ENCODE measurements at places on chromosomes 7 and 10.

GRCh38 chr7:130913639-130914553 is 179.9 kb upstream of the KLF14 start:
- peak overlapping the region; percentile 21 for H3K4me3 ChIP-seq
- peak overlapping the region; percentile 90 for H3K27ac ChIP-seq
- H3K27me3 ChIP-seq: no peaks in the 10 kb centered on the region
- DNase-seq: no peak
- peaks cover 77% of the 10 kb centered on the region for H3K4me1 ChIP-seq

- no peak overlapping the region for H3K27ac ChIP-seq
- DNase-seq: no peak
- H3K27me3 ChIP-seq: no peaks in the 10 kb centered on the region
- no peaks in the 10 kb centered on the region for H3K36me3 ChIP-seq
Measured at GRCh38 chr7:76091506-76091905, 43.6 kb downstream of the MDH2 start.

DNA sequence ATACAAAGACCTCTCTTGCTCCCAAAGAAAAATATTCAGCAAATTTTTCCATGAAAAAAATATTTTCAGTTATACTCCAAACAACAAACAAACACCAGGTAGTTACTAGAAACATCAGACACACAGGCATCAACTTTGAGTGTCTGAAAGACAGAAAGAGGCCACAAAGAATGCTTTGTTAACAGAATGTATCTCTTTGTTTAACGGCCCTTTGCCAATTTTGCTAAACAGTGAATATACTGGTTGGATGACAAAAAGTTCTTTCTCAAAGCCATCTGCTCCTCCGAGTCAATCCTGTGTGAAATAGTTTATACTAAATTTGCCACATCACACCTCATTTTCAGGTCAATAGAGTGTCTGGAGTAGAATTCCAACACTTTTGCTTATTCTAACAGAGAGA is 216.7 kb upstream of the PHF14 start:
- H3K4me1 ChIP-seq: no peaks in the 10 kb centered on the region
- no peaks in the 10 kb centered on the region for H3K36me3 ChIP-seq
- no peaks in the 10 kb centered on the region for H3K27me3 ChIP-seq
- H3K27ac ChIP-seq: no peak overlapping the region
- no peak overlapping the region for H3K4me3 ChIP-seq

GRCh38 chr7:8131694-8132605 is 130.0 kb downstream of the ICA1 start:
- H3K27me3 ChIP-seq: no peaks in the 10 kb centered on the region
- H3K36me3 ChIP-seq: no peaks in the 10 kb centered on the region
- H3K27ac ChIP-seq: peak overlapping the region; percentile 75
- DNase-seq: peak; percentile 18
- peak overlapping the region; percentile 1 for H3K4me3 ChIP-seq

- H3K27me3 ChIP-seq: no peaks in the 10 kb centered on the region
- peak overlapping the region; percentile 3 for H3K4me3 ChIP-seq
- peak overlapping the region; percentile 11 for H3K27ac ChIP-seq
- no peak for DNase-seq
- no peaks in the 10 kb centered on the region for H3K36me3 ChIP-seq
Measured at GRCh38 chr10:62185919-62186692, 82.5 kb downstream of the RTKN2 start.

GRCh38 chr10:102620591-102621442 is 23.5 kb upstream of the TRIM8 start:
- H3K4me1 ChIP-seq: no peaks in the 10 kb centered on the region
- H3K27me3 ChIP-seq: no peaks in the 10 kb centered on the region
- H3K27ac ChIP-seq: no peak overlapping the region

DNA sequence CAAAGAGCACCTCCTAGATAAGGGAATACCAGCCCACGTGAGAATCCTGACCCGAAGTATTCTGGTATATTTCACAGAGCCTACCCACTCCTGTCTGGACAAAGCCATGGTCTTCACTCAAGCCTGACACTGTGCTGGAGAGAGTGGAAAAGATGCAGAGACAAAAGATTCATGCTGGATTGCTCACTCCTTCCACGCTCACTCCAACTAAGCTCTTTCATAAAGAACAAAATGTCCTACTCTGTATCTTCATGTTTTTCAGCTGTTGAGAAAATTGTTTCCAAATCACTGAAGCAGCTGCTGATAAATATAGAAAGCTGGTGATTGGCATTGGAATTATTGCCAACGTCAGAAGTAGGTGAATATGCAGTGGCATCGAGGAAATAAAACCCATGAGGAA is 106.0 kb downstream of the ABLIM1 start:
- no peaks in the 10 kb centered on the region for H3K36me3 ChIP-seq
- H3K27me3 ChIP-seq: no peaks in the 10 kb centered on the region
- H3K4me3 ChIP-seq: no peak overlapping the region
- no peak for DNase-seq

DNA sequence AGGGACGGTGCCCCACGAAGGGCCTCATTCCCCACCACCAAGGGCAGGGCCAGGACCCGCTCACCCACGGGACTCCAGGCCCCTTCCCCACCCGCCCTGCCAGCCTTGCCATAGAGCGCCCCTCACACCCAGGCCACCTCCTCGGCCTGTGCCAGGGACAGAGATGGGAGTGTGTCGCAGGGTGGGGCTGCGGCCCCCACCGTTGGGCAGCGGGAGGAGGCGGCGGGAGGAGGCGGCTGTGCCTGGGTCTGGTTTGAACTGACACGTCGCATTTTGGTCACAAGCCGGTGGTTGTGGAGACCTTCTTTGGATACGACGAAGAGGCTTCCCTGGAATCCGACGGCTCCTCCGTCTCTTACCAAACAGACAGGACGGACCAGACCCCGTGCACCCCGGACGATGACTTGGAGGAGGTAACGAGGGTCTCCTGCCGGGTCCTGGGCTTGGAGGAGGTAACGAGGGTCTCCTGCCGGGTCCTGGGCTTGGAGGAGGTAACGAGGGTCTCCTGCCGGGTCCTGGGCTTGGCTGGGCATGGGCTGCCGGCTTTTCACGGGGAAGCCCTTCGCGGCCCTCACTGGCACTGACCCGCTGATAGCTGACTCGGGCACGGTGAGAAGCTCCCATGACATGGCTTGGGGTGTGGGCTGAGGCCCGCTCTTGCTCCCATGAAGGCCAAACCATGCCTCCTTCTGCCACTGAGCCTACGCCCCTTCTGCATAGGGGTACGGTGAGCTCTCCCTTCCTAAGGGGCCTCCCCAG is 46.4 kb upstream of the DPYSL4 start:
- no peaks in the 10 kb centered on the region for H3K27me3 ChIP-seq
- no peak for DNase-seq
- no peak overlapping the region for H3K27ac ChIP-seq

DNA sequence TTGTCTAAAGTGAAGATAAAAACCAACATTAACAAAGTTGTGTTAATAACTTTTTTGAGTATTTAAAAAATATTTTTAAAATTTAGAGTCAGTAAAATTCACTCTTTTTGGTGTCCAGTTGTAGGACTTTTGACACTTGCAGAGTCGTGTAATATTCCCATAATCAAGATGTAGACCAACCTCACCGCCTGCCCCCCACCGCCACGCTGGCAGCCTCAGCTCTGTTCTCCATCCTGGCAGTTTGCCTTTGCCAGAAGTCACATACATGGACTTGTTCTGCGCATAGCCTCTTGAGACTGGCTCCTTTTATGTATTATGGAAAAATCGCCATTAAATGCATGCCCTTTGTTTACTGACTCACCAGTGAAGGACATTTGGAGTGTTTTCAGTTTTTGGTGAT is 27.3 kb upstream of the SYCE1 start:
- DNase-seq: no peak
- H3K36me3 ChIP-seq: no peaks in the 10 kb centered on the region
- H3K4me1 ChIP-seq: no peaks in the 10 kb centered on the region

GRCh38 chr7:76051840-76052239 is 3.9 kb downstream of the MDH2 start:
- no peaks in the 10 kb centered on the region for H3K27me3 ChIP-seq
- DNase-seq: no peak
- no peak overlapping the region for H3K4me3 ChIP-seq
- no peak overlapping the region for H3K27ac ChIP-seq
- H3K36me3 ChIP-seq: peaks cover 25% of the 10 kb centered on the region
- peaks cover 3% of the 10 kb centered on the region for H3K4me1 ChIP-seq

GRCh38 chr7:76356823-76357222 is 2.0 kb downstream of the YWHAG start:
- H3K36me3 ChIP-seq: peaks cover 5% of the 10 kb centered on the region
- H3K27me3 ChIP-seq: no peaks in the 10 kb centered on the region
- peaks cover 8% of the 10 kb centered on the region for H3K4me1 ChIP-seq

DNA sequence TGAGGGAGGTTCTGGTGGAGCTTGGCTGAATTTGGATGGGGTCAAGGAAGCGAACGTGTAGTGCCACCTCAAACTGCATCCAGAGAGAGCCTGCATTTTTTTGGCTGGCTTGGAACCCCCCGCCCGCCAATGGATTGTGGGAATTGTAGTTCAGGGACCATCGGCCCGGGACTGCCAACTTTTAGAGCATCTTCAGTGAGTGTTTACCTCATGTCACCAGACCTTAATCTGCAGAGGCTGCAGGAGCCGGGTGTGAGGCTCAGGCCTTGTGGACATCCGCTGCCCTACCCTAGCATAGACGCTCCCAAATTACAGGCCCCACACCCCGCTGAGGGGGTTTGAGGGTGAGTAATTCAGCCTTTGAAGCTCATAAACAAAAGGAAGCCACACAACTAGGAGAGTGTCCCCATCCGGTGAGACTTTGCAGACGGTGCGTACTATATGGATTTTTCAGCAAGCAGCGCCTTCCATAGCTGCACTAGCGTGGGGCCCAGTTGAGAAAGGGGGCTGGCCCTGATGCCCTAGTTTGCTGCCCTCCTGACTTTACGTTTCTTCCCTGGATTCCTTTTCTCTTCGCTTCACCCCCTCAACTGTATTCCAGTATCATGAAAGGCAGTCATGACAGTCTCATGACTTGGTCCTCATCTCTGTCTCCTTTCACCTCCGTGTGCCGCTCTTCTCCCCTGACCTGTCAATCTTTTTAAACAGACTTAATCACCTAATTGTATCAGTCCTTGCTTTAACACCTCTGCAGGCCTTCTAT is 717 bp downstream of the CNPY4 start:
- H3K36me3 ChIP-seq: peaks cover 17% of the 10 kb centered on the region
- H3K4me1 ChIP-seq: peaks cover 13% of the 10 kb centered on the region
- DNase-seq: peak; percentile 69

- peak within 1 kb of the TSS; percentile 1 for H3K27ac ChIP-seq
- no peak for DNase-seq
- H3K4me3 ChIP-seq: peak within 1 kb of the TSS; percentile 61
- peaks cover 8% of the 10 kb centered on the region for H3K4me1 ChIP-seq
- no peaks in the 10 kb centered on the region for H3K27me3 ChIP-seq
- no peaks in the 10 kb centered on the region for H3K36me3 ChIP-seq
Measured at GRCh38 chr10:17454161-17455014, at the start of gene ST8SIA6. Gene ST8SIA6, minus strand, starts transcription at chr10:17454595. Its CDS starts 340 bp downstream, at chr10:17454255.

- no peaks in the 10 kb centered on the region for H3K27me3 ChIP-seq
- H3K36me3 ChIP-seq: no peaks in the 10 kb centered on the region
- no peak overlapping the region for H3K27ac ChIP-seq
- H3K4me3 ChIP-seq: no peak overlapping the region
- H3K4me1 ChIP-seq: no peaks in the 10 kb centered on the region
Measured at GRCh38 chr7:18458830-18459229, 36.7 kb upstream of the HDAC9 start.

DNA sequence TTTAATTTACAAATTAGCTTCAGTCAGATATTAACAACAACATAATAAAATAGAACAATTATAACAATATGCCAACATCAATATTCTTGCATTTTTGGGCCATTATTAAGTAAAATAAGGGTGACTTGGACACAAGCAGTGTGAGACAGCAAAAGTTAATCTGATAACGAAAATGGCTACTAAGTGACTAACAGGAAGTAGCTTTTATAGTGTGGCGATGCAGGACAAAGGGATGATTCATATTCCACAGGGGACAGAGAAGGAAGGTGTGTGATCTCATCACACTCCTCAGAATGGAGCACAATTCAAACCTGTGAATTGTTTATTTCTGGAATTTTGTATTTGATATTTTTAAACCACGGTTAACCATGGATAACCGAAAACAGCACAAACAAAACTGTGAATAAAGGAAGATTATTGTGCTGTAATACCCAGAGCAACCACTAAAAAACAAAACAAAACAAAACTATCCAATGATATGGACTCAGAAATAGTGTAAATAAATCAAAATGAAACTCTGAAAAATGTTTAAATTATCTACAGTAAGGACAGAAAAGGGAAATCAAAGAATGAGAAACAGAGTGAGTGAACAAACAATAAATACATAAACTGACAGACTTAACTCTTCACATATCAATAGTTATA is 66.9 kb upstream of the TFEC start:
- no peak for DNase-seq
- no peaks in the 10 kb centered on the region for H3K4me1 ChIP-seq
- no peak overlapping the region for H3K4me3 ChIP-seq
- no peak overlapping the region for H3K27ac ChIP-seq

- no peak overlapping the region for H3K4me3 ChIP-seq
- H3K4me1 ChIP-seq: no peaks in the 10 kb centered on the region
- DNase-seq: no peak
- H3K36me3 ChIP-seq: no peaks in the 10 kb centered on the region
Measured at GRCh38 chr7:106520962-106521514, 139.9 kb downstream of the CCDC71L start.

- no peaks in the 10 kb centered on the region for H3K27me3 ChIP-seq
- H3K36me3 ChIP-seq: no peaks in the 10 kb centered on the region
- H3K4me3 ChIP-seq: no peak overlapping the region
- H3K27ac ChIP-seq: no peak overlapping the region
- H3K4me1 ChIP-seq: no peaks in the 10 kb centered on the region
Measured at GRCh38 chr10:80685355-80685754, 147.7 kb downstream of the SH2D4B start.

DNA sequence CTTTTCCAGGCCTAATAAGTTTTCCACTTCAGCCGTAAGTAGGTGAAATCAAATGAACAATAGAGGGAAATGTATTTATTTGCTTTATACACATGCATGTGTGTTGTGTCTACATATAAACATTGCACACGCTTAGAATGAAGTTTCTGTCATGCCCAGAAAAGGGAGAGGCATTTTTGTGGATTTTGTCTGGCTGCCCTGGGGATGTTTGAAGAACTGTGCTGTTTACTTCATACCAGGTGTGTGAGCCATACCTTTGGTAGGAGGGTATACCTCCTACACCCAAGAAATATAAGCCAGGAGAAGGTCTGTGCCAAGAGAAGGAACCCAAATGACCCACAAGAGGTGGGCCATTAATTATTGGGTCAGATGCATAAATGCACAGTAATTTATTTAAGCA is 12.8 kb downstream of the GATAD1 start:
- peaks cover 16% of the 10 kb centered on the region for H3K36me3 ChIP-seq
- no peak overlapping the region for H3K27ac ChIP-seq
- no peak for DNase-seq
- H3K27me3 ChIP-seq: no peaks in the 10 kb centered on the region
- no peaks in the 10 kb centered on the region for H3K4me1 ChIP-seq

DNA sequence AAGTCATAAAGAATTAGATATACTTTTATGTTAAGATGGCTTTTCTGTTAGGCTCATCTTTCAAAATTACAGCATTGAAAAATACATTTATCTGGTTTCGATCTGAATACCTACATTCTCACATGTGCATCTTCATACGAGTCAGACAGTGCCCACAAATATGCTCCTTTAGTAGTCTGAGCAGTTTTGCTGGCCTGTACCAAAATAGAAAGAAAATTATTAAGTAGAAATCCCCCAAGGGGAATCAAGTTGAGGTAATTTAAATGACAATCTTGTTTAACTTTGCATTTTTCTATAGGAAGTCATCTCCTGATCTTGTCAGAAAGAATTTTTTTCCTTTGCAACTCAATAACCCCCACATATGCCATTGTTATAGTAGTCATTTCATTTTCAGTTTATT is 287.4 kb upstream of the SEMA3D start:
- H3K4me1 ChIP-seq: no peaks in the 10 kb centered on the region
- no peak for DNase-seq
- no peaks in the 10 kb centered on the region for H3K36me3 ChIP-seq
- no peak overlapping the region for H3K4me3 ChIP-seq
- H3K27me3 ChIP-seq: no peaks in the 10 kb centered on the region

Data from effector memory CD4-positive, alpha-beta T cell (primary cell).